ENCODE measurements at places on chromosomes 3 and 15.

- DNase-seq, result no peak
Measured at GRCh38 chr3:149004622-149005021, 13.3 kb downstream of the GYG1 start.

DNA sequence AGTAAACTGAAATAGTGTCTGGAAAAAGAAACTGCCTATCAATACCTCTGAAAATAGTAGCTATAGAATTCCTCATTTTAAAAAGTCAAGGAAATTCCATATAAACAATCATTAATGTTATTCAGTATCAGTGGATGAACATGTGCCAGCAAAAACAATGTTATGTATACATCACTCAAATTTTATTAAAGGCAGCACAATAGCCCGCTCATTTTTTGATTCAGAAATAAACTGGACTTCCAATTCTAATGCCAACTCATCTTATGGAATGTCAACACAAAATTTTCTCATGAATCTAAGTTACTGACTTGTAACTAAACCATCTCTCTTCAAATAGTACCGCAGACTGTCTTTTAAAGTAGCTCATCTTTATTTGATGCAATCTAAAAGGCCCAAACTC, 19.0 kb downstream of the THBS1 start:
- no peak for DNase-seq

- no peak for DNase-seq
Measured at GRCh38 chr3:1938975-1939374, 159.7 kb upstream of the CNTN4 start.

GRCh38 chr3:190303884-190304283, 18.4 kb downstream of the CLDN1 start:
- DNase-seq, result no peak

DNA sequence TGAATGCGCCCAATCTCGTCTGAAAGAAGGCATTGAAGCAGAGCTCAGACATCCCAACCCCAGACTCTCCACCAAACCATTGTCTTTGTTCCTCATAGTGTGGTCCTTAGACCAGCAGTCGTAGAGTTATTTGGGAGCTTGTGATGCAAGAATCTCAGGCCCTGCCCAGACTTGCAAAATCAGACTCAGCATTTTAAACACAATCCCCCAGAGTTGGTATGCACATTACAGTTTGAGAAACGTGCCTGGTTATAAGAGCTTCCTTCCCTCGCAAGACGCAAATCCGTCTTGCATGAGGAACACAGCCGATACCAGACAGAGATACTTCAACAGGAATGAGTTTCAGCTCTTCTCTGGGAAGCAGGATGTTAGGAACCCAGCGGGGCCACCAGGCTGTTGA, 38.9 kb upstream of the IREB2 start:
- no peak for DNase-seq

- DNase-seq, result no peak
Measured at GRCh38 chr3:81437683-81438082, 323.8 kb downstream of the GBE1 start.

DNA sequence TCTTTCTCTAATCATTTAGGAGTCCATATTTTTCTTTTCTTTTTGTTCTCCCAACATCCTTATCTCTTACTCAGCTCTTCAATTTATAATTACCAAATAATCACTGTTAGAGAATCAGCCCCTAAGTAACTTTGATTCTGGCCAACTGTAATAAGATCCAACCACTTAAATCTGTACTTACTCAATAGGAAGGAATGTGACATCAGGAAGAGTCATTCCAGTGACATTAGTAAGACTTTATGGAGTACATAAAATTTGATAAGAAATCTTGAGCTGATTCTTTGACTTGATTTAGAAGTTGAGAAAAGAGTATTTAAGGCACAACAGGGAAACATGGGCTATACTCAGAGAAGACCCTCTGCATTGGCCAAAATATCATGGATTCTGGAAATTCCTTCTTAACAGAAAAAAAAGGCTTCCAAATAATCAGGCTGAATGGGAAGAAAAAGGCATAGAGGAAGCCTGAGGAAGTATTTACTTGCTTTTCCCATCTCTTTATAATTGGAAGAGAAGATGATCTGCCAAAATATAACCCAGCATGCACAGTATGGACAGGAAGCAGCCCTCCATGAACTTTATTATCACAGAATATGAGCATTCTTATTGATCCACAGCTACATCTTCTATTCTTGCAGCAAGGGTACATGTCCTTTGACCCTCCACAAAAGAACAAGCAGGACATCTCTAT, 289.7 kb upstream of the TPRG1 start:
- DNase-seq, result no peak

- DNase-seq, result no peak
Measured at GRCh38 chr3:182214416-182214815, 502.7 kb downstream of the SOX2 start.

DNA sequence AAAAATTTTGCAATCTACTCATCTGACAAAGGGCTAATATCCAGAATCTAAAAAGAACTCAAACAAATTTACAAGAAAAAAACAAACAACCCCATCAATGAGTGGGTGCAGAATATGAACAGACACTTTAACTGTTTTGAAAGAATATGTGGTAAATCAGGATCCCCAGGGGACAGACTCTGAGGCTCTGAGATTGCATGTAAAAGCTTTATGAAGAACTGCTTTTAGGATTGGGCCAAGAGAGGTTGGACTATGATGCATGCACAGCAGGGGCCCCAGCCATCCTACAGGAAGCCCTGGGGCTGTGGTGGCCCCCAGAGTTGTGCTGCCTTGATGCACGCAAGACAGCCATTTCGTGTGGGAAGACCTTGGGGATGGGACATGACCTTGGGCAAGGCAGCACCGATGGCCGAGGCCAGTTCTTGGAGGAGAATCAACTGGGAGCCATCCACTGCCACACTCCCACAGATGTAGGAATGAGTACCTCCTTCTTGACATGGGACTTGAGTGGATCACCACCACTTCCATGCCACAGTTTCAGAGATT, 298.1 kb upstream of the THBS1 start:
- DNase-seq, result no peak

GRCh38 chr3:180855364-180855763, 57.1 kb upstream of the FXR1 start:
- no peak for DNase-seq

DNA sequence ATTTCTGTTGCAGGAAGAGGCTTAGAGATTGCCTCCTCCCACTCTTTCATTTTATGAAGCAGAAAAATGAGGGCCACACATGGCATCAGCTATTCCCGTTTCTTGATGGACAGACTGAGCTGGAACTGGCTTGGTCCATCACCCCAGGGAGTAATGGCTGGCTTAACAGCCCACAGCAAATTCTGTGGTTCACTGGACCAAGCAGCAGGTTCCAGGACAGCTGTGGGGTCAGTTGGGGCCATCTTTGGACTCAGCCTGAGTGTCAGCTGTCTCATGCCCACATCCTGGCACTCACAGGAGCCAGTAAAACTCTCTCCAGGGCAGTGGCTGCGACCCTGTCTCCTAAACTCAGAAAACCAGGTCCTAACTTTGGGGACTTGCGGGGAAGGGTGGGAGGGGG, 36.5 kb downstream of the ZDHHC19 start:
- no peak for DNase-seq

GRCh38 chr15:82572311-82572710, 32.1 kb upstream of the RPS17 start:
- no peak for DNase-seq

DNA sequence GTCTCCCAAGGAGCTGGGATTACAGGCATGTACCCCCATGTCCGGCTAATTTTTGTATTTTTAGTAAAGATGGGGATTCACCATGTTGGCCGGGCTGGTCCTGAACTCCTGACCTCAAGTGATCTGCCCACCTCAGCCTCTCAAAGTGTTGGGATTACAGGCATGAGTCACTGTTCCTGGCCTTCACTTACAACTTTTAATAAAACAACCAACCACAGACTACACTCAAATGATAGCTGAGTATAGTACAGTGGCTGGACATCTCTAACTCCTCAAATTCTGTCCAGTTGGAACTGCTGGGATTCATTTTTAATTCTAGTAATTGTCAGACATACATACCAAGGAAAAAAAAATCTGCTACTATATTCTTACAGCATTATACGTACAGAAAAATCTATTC, 71.0 kb downstream of the PBRM1 start:
- DNase-seq, result no peak

- DNase-seq, result no peak
Measured at GRCh38 chr3:186665625-186666188, at the start of gene HRG. Gene HRG (plus strand): TSS chr3:186666014. CDS start chr3:186666032, 18 bp downstream.

DNA sequence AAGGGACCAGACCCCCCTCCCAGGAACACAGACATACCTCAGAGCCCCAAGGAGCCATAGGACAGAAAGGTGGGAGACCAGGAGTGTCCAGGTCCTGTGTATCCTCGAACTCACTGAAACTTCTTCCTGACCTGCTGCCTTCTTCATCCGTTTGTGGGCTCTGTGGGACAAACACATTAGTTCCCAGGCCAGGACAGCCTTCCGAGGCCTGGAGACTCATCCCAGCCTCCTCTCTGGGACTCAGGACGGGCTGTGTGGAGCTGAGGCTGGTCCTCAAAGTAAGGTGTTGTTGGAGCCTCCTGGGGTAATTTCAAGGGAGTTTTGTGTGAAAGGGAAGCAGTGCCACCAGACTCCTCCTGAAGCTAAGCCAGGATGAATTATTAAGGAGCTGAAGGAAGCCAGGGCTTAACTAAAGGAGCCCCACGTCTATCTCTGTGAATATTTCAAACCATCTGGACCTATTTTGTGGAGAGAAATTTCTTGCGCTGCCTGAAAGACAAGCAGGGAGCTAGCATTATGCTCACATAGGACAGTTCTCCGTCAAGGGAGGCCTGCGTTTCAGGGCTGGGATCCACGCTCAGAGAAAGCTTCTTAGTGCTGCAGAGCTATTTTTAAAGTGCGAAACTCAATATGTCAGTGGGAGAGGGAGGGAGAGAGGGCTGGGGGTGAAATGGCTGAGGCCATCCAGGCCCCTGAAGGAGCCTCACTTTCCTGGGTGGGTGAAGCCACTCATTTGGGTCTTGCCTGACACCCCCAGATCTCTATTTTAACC, 29.8 kb upstream of the PLA2G4E start:
- no peak for DNase-seq

GRCh38 chr3:193130576-193130975, 110.4 kb upstream of the PLAAT1 start:
- no peak for DNase-seq

- no peak for DNase-seq
Measured at GRCh38 chr15:35937380-35937779, 391.4 kb upstream of the DPH6 start.

Measured in left cardiac atrium (tissue), 4 donors.